ENCODE measurements at places on chromosomes 12 and 14.

DNA sequence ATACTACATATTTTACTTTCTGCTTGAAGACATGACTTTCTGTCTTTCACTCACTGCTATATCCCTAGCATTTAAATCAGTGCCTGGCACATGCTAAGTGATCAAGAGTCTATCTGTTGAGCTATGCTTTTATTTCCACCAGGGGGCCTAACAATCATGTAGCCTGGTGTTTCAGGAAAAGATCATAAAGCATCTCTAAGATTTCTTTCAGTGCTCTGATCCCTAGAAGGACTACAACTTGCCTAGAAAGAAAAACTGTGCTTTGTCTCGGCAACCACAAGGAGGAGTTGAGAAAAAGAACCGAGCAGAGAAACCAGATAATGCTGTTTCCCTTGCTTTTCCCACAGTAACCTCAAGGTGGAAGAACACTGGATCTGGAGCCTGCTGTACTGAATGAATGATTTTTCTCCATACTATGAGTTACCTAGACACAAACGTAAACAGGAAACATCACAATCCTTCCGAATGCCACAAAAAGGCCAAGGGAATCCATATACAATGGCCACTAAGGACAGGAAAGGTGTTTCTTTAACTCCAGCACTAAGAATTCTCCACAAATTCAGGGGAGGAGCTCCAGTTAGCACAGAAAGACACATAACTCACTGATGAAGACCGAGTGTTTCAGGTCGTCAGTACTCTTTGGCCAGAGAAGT, 1.2 kb downstream of the CRY1 start:
- DNase-seq, result peak; percentile 91

GRCh38 chr12:27922531-27923139, 49.9 kb downstream of the PTHLH start:
- DNase-seq, result peak; percentile 65

DNA sequence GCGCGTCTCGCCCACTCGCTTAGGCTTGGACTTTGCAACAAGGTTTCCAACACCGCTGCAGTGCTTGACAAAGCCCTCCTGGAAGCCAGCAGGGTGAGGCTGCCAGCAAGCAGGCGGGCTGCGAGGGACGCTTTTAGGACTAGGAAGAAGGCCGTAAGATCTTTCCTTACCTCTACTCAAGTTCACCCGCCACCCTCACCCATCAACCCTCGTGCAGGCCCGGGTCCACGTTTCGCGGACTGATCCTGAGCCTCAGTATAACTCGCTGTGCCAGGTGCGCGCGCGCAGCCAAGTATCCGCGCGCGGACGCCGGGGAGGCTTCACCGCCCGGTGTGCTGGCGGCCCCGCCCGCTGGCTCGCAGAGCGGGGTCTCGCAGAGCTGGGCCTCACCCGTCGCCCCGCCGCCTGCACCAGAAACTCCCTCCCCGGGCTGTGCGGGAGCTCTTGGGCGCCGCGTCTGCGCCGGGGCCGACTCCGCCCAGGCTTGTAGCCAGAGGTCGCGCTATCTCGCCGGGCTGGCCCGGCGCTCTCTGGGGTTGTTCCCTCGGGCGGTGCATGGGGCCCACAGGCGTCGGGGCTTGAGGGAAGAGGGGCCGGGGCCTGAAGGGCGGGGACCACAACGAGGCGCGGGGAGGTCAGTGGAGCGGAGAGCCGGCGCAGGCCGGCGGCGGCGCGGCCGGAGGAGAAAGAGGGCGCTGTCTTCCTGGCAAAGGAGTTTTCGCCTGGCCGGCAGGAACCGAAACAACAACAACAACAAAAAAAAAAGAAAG, 7.6 kb upstream of the SIX1 start:
- no peak for DNase-seq

- no peak for DNase-seq
Observed at GRCh38 chr12:89799316-89799715, 90.7 kb upstream of the ATP2B1 start.

GRCh38 chr12:47757840-47758583, 668 bp downstream of the RAPGEF3 start:
- DNase-seq, result no peak

DNA sequence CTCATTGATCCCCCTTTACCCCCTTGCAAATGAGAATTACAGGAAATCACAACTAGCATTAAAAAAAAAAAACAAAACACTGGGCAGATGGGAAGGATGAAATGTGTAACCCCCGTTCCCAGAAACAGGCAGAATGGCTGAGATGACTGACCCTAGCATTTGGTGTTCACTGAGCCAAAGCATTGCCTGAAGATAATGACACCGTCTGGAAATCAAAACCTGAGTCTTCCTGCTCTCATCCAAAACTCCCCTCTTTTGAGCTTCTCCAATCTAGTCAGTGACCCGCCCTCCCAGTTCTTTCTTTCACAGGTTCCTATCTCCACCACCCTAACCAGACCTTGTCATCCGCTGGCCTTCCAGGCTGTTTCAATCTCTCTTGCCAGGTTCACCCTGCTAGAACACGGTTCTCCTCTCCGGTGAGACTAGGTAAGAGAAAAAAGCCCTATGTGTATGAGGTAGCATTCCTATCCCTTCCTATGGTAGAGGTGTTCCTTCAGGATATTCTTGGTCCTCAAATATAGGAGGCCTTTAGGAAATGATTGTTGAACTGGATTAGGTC, 21.3 kb downstream of the SUSD6 start:
- no peak for DNase-seq

DNA sequence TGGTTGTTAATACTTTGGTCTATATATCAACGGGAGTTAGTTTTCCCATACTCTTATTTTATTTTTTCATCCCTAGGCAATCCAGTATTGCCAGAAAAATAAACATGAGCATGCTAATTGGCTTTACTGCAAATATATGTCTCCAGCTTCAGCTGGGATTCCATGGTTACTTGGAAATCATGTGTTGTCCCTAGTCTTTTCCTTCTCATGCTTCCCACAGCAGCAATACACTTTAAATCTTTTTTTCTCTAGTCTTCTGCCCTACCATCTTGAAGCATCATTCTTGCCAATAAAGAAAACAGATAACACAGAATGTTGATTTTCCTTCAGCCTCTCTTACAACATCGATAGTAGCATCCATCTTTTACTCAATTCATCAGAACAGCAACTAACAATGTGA, 60.2 kb downstream of the SLC2A13 start:
- DNase-seq, result no peak

DNA sequence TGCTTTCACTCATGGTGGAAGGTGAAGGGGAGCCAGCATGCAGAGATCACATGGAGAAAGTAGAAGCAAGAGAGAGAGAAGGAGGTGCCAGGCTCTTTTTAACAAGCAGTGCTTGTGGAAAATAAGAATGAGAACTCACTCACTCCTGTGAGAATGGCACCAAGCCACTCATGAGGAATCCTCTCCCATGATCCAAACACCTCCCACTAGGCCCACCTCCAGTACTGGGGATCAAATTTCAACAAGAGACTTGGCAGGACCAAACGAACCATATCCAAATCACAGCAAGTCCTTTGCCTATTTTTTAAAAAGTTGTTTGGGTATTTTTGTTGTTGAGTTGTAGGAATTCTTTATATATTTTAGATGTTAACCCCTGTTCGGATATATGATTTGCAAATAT, 245.9 kb upstream of the ARID2 start:
- peak; percentile 38 for DNase-seq

DNA sequence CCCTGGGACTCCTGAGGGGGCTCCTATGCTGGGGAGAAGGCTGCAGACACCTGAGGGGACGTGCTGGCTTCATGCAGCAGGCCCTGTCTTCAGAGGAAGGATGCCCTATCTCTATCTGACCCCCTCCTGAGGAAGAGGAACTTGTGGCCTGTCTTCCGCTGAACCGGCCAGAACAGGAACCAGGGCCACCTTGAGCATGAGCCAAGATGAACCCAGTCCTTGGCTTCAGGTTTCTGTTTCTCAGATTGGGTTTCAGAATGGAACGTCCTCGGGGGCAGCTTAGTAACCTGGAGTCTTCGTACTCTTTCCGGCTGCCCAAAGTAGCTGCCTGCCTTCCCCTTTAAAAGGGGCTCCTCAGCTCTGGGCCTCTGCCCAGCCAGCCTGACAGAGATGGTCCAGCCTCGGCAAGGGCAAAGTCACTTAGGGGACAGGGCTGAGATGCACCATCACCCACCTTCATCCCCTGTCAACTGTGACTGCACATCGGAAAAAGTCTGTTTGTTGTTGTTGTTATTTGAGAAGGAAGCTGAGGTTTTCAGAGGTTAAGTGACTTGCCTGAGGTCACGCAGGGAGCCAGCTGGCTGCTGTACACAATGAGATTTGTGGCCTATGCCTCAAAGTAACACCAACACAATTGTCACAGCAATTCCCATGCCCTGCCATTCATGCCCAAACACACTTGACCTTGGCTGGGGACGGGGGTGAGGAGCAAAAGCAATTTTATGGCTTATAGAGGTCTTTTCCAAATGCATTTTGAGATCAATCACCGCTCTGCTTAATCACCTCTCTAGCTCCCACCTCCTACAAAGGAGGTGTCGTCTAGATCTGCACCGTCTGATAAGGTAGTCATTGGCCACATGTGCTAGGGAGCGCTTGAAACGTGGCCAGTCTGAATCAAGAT, 13.4 kb downstream of the ASB2 start:
- DNase-seq, result no peak

DNA sequence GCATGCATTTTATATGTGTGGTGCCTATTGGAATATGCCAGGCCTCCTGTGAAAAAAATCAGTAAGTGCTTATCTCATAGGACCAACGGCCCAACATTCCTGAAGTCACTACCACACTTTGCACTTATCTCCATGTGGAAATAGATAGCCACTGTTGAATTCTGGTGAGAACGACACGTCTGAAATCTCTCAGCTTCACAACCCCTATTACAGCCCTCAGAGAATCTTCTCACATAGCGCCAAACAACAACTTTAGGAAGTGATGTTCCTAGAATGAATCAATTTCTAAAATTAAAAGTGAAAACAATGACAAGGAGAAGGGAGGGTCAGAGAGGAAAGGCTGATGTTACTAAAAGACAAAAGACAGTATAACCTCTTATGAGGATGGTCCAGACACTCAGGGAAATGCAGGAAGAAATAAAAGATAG, 270.8 kb upstream of the BTG1 start:
- no peak for DNase-seq

- DNase-seq, result no peak
Observed at GRCh38 chr12:92739113-92739512, 36.3 kb downstream of the PLEKHG7 start.

DNA sequence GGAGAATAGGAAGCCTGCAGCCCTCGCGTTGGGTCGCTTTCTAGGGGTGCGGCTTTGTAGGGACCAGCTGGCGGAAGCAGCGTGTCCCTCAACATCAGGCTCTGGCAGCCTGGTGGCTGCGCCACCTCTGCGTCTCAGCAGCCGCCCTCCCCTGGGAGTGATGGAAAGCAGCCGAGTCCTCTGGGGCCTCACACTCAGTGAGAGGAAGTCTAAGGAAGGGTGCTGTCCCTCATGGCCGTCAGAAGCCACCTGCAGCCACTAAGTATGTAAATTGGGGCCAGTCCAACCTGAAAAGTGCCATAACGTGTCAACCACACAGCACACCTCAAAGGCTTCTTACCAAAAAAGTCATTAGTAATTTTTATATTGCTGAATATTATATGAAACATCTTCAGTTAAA, 80.3 kb downstream of the WDR20 start:
- no peak for DNase-seq

DNA sequence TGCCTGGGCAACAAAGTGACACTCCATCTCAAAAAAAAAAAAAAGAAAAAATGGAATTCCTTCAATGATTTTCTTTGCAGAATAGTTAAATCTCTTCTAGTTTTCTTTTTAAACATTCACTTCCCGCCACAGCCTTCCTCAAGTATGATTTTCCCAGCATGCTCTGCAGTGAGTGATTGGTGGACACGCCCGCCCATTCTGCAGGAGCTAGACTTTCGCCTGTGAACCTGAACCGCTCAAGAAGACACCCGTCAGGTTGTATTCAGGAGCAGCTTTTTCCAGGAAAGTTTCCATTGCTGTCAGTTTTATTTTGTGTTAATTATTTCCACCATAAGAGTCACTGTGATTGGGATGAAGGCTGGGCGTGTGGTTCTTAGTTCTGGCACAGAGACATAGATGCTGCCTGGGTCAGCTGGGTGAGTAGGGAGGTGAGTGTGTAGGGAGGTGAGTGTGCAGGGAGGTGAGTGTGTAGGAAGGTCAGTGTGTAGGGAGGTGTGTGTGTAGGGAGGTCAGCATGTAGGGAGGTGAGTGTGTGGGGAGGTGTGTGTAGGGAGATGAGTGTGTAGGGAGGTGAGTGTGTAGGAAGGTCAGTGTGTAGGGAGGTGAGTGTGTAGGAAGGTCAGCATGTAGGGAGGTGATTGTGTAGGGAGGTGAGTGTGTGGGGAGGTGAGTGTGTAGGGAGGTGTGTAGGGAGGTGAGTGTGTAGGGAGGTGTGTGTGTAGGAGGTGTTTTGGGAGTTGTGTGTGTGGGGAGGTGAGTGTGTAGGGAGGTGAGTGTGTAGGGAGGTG, 76.2 kb downstream of the KIF26A start:
- DNase-seq, result no peak

All from stromal cell of bone marrow (primary cell).